ENCODE measurements at places on chromosomes 7 and 10. TPM values are rescaled to one million over a fixed set of nuclear protein-coding genes. Genes with fewer than 3 reads are reported as not detected.

Gene FAM13C
- 3.1 TPM for total RNA-seq

DNA sequence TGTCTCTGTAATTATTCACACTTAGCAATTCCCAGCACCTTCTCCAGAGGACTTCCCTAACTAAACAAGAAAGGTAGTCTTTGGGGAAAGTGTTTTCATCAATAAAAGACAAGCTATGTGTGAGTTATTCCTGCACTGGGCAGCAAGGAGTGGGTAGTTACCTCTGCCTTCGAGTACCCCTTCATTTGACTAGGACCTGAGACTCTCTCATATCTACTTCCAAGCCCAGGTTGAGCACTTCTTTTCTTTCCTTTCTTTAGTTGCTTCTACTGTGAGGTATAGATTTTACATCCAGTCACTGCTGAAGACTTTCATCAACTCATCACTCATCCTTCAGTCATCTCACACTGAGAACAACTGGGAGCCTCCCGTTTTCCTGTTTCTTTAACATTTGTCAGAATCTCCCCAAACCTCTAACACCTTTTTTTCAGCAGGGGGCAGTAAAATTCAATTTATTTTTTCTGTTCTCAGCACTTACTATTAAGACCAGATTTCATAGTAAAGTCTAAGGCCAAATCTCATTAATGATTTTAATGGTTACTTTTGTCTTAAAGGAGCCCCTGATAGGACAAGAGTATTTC, 80.1 kb upstream of the PRSS1 start:
- peak; percentile 20 for DNase-seq

GRCh38 chr10:29112827-29113615, 175.8 kb upstream of the LYZL1 start:
- peak; percentile 18 for DNase-seq

GRCh38 chr7:48551652-48552051, 372.7 kb upstream of the CDC14C start:
- DNase-seq, result peak; percentile 37

Gene RP9
- total RNA-seq, result 29.4 TPM

- DNase-seq, result no peak
Measured at GRCh38 chr7:73984481-73985205, 43.3 kb upstream of the ELN start.

GRCh38 chr7:65953890-65954450, 28.0 kb downstream of the GUSB start:
- DNase-seq, result no peak

DNA sequence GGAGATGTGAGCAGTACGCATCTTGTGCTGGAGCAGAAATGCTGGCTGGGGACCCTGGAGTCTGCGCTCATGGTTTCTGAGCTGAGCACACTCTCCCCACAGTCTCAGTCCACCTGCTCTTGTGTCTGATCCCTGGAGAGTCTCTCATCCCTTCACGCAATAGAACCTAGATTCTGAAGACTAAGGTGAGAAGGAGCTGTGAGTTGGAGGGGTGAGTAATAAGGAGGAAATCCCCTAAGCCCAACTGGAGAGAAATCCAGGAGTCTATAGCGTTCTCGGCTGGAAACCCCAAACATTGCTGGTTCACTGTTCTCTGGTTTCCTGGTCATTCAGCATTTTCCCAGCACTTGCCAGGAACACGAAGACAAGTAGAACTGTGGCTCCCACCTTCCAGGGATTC, 68.3 kb upstream of the SMNDC1 start:
- DNase-seq, result no peak

Gene APBB1IP
- total RNA-seq, result not detected

DNA sequence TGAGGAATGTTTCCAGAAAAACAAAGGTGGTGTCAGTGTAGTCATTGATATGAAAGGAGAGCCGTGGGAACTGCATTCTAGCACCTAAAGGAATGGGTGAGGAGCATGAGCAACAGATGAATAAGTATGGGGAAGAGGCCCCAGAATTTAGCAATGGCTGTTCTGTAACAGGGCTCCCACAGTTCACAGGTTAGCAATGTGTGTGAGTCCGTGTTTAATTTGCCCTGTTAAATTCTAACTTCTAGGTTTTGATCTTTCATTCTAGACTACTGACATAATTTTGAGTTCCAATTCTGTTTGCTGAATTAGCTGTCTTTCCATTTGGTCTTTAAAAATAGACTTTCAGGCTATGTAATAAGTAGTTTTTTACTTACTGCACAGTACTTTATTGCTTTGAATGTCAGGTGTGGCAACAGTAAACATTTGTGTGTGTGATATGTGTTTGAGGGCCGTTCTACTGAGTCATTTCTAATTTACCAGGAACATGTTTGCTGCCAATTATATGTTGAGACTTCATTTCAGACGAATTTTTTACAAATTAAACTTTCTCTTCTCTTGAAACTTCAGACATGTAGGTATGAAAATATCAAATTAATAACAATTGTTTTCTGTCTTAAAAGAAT, 8.8 kb downstream of the STK17A start:
- DNase-seq, result no peak

GRCh38 chr10:132129431-132129830, 57.3 kb upstream of the DPYSL4 start:
- DNase-seq, result peak; percentile 41

- no peak for DNase-seq
Measured at GRCh38 chr10:118034791-118035261, 11.9 kb downstream of the RAB11FIP2 start.
